ENCODE measurements at places on chromosomes 16 and 17. TPM values are rescaled to one million over a fixed set of nuclear protein-coding genes. Genes with fewer than 3 reads are reported as not detected.

The SAT2 gene
- 60.3 TPM for total RNA-seq

- no peak for DNase-seq
Observed at GRCh38 chr17:28911411-28912045, 8.6 kb upstream of the DHRS13 start.

DNA sequence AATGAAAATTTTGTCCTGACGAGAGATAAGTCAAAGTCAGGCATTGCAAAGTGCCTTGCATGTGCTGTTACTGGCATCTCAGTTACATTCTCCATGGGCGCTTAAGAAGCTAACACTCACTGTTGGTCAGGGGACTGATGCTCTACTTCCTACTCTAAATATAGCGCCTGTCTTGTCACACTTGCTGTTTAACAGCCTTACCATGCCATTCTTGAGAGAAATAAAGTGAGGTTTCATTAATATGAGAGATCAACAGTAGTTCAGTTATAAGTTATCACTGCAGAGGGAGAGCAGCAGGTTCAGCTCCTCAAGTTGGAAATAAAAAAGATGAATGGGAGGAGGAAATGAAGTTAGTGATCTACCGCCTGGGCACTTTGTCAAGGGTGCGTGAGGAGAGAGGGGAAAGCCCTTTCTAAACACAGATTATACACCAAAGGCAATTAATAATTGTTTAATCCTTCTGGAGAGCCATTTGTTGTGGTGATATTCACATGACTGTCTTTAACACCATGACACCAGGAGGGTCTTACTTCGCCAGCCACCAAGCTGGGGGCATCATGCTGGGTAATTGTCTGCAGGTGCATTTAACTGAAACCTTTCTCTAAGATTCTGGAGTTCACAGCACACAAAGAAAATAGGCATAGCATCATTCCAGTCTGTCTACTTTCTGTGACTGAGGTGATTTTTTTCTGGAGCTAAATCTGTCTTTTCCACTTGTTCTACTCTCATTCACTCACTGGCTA is 568.7 kb upstream of the HSBP1 start:
- no peak for DNase-seq

DNA sequence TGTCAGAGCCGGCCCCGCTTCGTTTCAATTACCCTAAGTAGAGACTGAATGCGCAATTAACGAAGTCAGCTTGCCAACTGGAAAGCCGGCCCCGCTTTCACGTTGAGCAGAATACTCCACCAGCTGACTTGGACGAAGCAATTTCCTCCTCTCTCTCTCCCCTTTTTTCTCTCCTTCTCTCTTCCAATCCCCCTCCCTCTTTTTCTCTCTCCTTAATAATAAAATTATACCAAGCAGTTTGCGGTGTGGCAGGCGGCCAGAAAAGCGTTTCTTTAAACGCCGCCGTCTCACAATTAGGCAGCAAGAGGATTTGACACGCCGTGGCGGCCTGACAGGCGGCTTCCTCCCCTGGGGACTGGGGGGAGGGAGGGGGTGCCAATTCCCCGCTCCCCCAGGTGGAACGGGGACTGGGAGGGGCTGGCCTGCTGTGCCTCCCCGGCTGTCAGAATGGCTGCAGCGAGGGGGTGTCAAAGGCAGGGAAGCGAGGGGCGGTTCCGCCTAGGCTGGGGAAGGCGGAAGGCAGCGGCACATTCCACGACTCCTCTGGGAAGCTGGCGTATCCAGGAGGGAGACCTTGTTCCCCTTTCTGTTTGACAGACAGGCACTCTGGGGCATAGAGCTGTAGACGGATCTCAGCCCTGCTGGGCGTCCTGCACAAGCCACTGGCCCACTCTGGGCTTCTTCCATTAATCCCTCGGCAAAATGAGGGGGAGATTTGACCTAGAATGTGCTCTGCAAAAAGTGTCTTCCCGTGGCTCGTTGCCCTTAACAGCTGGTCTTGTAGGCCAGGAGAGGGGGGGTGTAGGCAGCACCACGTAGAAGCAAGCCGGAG is 52.7 kb downstream of the SREBF1 start:
- no peak for DNase-seq

DNA sequence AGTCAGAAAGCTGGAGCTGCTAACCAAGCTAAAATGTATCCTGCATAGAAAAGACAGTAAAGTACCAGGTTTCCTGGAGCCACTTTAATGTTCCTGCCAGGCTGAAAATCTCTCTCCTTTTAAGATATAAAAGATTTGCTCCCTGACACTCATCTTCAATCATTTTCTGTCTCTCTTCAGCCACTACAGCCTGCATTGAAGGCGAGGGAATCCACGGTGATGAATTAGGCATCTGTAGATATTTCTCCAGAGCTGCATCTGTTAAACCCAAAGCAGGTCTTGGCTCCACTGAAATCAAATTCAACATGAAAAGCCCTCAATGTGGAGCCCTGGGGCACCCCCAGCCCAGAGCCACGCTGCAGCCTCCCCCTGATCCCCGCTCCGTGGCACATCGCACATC is 94.7 kb upstream of the CRHR1 start:
- no peak for DNase-seq

The EVPLL gene
- not detected for total RNA-seq

The RPA1 gene
- total RNA-seq: 76.7 TPM

- no peak for DNase-seq
Observed at GRCh38 chr17:55561973-55562495, 50.8 kb upstream of the SMIM36 start.

DNA sequence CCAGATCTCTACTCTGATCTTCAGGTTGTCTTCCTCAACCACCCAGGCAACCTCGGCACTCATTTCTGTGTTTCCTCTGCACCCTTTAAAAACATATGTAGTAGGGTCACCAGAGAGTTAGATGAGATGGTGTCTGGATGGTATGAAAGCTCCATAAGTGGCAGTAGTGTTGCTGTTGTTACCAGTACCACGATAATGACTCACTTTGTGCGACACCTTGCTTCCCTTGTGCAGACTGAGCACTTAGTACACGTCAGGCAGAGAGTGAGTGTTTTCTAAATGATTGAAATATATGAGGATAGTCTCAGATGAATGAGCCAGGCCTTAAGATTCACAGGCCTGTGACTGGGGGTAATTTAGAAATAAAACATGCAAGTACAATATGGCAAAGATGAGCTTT is 188.7 kb downstream of the MAF start:
- no peak for DNase-seq

- DNase-seq: no peak
Observed at GRCh38 chr17:66711401-66711800, 123.5 kb upstream of the CACNG5 start.

The KRT23 gene
- total RNA-seq: 0.13 TPM

The NPIPA2 gene
- 4.5 TPM for total RNA-seq

DNA sequence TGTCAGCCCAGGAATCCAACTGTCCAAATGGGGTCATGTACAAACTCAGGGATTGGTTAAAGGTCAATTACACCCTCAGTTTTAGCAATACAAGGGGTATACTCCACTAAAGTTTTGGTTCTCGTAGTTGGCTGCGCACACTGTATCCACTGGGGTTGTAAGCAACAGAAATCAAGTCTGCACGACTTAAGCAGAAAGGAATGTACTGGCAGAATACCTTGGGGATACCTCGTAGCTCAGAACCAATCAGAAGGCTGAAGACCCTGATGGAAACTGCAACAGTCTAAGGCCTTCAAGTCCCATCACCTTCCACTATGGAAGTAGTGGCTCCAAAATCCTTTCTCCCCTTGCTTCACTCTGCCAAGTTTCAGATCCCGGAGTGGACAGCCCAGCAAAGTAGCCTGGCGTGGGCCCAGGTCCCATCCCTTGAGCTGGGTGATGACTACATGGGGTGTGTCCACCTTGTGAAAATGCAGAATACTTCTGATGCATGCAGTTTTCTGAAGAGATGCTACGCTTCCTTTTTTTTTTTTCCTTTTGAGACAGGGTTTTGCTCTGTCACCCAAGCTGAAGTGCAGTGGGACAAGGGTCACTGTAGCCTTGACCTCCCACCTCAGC is 21.1 kb upstream of the RPH3AL start:
- peak; percentile 7 for DNase-seq

GRCh38 chr17:73278049-73278464 is 16.4 kb upstream of the CPSF4L start:
- no peak for DNase-seq

- DNase-seq: peak; percentile 84
Observed at GRCh38 chr17:10226930-10227695, 28.7 kb upstream of the GAS7 start.

DNA sequence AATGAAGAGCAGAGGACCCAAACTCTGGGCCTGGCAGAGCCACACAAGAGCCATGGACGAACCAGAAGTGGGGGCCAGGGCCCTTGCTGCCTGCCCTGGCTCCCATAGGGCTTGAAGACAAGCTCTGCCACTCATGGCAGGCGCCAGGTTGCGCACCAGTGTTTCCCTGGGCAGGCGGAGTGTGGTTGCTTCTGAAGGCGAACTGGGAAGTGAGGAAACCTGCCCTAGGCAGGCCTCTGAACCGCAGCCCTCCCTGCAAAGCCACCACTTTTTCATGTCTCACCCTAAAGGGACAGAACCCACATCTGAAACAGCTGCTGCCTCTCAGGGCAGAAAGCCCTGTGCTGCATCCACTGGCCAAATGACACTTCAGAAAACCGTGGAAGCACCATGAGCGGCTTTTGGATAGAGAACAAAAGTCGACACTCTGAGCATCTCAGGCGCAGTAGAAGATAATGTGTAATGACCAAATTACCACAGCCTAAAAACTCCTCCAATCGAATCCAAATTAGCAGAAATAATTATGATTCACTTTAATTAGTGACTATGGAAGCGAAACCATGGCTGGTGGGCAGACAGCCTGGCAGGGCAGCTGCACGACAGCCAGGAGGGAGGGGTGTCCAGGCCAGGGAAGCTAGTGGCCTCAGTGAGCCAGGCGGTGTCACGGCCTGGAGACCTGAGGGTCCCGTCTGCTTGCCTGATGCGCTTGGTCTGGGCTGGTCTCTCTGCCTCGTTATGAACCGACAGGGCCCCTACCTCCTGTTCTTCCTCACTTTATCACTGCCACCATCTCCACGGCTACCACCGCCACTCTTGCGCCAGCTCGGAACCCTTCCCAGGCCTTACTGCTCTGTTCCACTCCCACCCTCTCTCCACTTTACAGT is 59.1 kb downstream of the PRMT7 start:
- DNase-seq: no peak

The PRSS21 gene
- total RNA-seq: not detected

The SBK1 gene
- 1.9 TPM for total RNA-seq

The MYH1 gene
- total RNA-seq: 0.16 TPM

The ODAD4 gene
- 0.54 TPM for total RNA-seq

The DNAH9 gene
- total RNA-seq: not detected

- DNase-seq: no peak
Observed at GRCh38 chr17:81914103-81914850, 3.1 kb upstream of the PCYT2 start.

DNA sequence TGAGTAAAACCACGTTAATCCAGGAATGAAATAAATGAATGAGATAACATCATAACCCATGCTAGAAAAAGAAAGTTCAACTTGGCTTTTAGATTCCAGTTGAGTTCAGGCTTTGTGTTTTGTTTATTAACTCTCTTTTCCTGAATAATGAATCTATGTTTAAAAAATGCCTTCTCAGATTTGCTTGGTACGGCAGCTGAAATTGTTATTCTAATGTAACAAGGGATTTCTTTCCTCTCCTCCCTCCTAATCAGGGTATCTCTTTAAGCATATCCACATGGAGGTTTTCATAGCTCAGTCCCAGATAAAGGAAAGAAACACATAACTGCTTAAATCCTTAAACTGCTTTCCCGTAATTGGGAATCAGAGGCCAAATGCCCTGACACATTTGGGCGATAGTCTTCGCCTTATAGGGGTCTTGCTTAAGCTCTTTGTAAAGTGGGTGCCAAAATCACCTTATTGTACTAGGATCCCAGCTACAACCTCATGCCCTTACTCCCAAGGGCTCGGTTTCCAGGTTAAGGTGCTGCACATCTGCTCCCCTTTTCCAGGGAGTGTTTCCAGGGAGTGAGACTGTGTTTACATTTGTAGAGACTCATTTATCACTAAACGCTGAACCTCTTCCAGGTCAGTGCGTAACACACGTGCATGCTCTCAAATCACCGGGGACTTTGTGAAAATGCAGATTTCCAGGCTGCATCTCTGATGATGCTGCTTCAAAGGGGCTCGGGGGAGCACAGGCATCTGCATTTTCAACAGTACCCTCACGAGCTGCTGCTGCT is 142.8 kb upstream of the FOXF1 start:
- no peak for DNase-seq

The C17orf50 gene
- not detected for total RNA-seq

GRCh38 chr16:89502081-89502843 is 5.9 kb upstream of the SPG7 start:
- no peak for DNase-seq

The LGALS9 gene
- total RNA-seq: 20.1 TPM

The STH gene
- not detected for total RNA-seq

The KRTAP4-5 gene
- total RNA-seq: not detected

DNA sequence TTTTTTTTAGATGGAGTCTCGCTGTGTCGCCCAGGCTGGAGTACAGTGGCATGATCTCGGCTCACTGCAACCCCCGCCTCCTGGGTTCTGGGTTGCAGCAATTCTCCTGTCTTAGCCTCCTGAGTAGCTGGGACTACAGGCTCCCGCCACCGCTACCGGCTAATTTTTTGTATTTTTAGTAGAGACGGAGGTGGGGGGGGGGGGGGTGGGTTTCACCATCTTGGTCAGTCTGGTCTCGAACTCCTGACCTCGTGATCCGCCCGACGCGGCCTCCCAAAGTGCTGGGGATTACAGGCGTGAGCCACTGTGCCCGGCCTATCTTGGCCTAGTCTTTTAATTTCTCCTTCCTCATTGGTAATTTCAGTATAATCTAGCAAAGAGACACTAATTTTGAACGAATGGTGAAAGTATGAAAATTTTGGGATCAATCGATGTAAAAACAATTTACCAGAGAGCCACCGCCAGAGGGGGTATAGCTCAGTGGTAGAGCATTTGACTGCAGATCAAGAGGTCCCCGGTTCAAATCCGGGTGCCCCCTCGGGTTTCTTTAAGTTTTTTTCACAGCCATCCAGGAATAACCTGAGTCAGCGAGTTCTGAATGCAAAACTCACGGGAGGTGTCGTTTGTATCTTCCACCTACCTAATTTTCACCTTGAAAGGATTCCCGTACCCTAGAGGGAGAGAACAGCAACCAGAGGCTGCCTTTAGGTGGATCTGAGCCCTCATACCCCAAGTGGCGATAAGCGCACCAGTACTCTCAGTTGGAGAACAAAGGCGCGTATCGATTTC is 2.5 kb upstream of the LASP1 start:
- no peak for DNase-seq

DNA sequence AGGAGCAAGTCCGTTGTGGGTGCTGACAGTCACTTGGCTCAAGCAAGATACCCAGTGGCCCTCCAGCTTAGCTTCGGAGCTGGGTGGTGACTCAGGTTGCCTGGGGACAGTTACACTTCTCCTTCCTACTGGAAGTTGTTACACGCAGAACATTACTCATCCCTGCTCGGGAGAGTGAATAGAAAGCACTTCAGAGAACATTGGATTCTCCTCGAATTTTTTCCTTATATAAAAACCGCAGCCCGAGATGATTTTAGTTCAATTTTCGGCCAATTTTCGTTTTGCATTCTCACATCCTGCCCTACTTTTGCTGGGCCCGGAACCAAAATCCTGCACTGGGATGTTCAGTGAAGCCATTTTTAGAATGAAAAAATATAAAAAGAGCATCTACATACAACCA is 99.7 kb downstream of the ELAC2 start:
- DNase-seq: no peak

Measured in cardiac septum (tissue), 1 donor.